ENCODE measurements at places on chromosomes 16 and 17. TPM values are rescaled to one million over a fixed set of nuclear protein-coding genes. Genes with fewer than 3 reads are reported as not detected.

DNA sequence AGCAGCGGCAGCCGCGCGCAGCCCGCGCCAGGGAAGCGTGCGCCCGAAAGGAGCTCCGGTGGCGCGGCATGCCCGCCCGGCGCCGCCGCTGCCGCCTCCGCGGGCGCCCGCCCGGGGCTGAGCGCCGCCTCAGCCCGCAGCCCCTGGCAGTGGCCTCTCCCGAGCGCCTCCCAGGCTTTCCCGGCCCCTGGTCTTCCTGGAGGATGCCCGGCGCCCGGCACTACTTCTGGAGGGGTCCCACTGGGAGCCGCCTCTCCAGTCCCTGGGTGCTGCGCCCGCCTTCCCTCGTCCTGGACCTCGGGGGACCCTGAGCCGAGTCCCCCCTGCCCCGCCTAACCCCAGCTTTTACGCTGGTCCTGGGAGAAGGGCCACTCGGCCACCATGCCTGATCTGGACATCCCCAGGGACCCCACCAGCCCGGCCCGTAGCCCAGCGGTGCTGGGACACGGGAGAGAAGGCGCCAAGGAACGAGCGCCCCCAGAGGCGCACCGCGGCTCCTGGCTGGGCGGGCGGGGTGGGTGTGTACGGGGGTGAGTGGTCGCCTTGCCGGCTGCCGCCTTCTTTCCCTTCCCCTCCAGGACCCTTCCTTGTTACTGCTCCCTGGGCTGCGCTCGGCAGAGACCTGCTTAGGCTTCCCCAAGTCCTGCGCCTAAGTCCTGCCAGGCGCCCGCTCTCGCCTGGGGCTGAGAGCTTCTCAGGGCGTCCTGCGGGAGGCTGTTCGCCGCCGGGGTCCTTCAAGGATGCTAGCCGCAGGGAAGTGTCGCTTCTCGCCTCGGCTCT is 704 bp downstream of the ASIC2 start:
- DNase-seq, result no peak

DNA sequence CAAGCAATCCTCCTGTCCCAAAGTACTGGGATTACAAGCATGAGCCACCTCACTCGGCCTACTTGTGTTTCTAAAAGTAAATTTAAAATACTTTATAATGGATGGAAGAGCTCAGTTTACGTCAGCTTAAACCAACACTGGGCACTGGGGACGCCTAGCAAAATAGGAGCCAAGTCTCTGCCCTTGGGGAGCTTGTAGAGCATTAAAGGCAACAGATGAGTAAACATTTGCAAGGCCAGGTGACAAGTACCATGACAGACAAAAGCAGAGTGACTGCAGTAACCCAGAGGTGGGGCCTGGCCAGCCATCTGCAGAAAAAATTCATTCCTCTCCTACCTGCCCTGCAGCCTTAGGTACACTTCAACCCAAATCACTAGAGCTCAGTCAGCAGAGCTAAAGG is 12.1 kb upstream of the NLK start:
- no peak for DNase-seq

DNA sequence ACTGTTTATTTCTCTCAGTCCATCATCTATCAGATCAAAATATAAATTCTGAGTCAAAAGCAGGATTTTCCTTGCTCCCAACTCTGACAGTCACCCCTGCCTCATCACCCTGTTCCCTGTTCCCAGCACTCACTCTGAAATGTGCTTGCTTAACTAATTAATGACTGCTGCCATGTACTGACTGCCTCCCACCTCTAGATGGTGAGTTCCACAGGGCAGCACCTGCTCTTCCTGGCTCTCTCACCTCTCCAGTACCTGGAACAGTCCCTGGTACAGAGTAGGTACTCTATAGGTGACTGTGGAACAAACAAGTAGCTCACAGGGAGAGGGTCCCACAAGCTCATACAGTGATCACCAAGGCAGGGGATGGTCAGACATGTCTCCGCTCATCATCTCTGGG is 114.3 kb upstream of the C16orf82 start:
- DNase-seq, result no peak

- DNase-seq, result no peak
Observed at GRCh38 chr17:80064696-80065095, 28.3 kb downstream of the CCDC40 start.

DNA sequence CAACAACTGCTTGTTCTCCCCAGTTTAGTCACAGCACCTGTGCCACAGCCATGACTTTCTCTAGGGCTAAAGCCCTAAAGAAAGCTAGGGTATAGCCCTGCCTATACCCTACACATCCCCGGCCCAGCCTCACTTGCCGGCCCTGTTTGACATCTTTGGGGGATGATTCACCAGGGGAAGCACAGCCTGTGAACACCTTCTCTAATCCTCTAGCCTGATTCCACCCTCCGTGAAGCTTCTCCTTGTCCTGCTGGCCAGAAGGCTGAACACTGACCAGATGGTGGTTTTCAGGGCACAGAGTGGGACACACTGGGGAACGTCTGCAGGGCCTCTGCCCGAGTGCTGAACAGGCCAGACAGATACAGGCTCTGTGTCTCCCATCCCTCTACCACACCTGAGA is 6.0 kb downstream of the CLEC16A start:
- no peak for DNase-seq

DNA sequence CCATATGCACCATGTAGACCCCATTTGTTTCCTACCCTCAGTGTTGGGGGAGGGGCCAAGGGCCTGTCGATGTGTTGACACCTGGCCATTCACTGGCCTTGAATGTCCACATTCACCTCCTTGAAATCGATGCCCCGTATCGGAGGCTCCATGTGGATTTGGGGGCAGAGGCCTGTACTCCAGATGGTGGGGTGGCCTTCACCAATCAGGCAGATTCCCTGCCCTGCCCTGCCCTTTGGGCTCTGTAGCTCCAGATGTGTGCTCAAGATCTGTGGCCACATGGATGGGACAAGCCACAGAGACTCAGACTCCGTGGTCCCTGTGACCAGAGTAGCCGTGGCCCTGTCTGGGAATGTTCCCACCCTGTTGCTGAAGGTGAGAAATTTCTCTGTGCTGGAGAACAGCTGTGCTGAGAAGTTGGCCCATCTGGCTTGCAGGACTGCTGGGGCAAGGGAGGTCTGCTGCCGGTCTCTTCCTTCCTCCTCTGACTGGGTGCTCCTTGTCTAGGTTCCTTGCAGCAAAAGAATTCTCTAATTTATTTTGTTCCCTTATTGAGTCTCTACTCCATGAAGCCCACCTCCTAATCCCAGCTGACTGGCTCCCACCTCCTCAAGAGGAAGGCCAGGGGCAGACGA is 221.3 kb downstream of the SEC14L1 start:
- no peak for DNase-seq

- DNase-seq, result no peak
Observed at GRCh38 chr17:53135969-53136368, 686.8 kb upstream of the KIF2B start.

GRCh38 chr16:6573577-6573976 is 759.1 kb upstream of the RBFOX1 start:
- no peak for DNase-seq

DNA sequence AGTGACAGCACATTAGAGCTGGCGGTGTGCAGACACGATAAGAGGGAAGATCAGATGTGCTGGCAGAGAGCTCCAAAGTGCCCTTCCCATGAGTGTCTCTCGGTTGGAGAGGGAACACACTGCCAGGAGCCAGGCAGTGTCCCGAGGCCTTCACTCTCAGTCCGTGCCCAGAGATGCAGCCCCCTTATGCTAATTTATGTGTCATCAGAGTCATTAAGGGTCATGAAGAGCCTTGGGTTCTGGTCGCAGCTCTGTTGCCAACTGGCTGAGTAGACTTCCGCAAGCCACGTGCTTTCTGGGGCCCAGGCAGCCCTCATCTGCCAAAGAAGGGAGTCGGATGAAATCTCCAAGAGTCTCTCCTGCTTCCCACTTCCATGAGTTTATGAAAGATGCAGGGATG is 232.5 kb downstream of the MSI2 start:
- no peak for DNase-seq

CES3 gene
- 6.8 TPM for total RNA-seq

DNA sequence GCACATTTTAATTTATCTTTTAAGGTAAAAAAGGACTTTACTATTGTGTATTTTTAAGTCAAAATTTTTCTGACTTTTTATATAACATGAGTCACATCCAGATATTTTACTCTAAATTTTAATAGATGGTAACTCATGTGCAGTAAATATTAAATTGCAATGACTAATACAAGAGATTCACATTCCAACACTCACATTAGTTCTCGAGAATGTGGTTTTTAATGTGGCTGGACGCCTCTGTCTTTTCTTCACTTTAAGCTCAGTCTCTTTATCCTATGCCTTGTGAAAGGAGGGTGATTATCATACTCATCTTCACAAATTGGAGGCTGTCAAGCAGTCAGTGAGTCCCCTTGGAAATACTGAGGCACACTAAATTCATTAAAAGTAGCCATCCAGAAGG is 315.6 kb downstream of the HS3ST3B1 start:
- no peak for DNase-seq

ARMC7 gene
- total RNA-seq, result 7.0 TPM

GRCh38 chr17:48455791-48456190 is 25.8 kb upstream of the SKAP1 start:
- DNase-seq, result no peak

DNA sequence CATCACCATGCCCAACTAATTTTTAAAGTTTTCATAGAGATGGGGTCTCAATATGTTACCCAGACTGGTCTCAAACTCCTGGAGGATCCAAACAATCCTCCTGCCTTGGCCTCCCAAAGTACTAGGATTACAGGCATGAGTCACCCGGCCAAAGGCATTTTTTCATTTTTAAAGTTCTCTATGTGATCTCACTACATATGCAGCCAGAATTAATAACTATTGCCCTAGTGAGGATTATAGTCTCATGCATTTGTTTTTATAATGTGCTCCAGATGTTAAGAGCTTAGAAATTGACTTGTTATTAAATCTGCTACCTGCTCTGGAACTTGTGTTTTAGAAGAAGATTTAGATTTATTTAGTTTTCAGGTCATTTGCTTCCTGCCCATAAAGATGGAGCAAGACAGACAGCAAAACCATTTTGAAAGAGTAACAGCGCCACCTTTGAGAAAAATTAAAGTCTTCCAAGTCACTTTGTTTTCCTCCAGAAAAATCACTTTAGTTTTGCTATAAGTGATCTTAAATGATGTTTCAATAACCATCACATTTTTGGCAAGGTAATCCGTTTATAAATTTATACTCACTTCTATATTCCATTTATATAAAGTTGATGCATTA is 79.5 kb downstream of the CA4 start:
- DNase-seq, result no peak

GRCh38 chr16:22285080-22285479 is 12.1 kb upstream of the POLR3E start:
- no peak for DNase-seq

DNA sequence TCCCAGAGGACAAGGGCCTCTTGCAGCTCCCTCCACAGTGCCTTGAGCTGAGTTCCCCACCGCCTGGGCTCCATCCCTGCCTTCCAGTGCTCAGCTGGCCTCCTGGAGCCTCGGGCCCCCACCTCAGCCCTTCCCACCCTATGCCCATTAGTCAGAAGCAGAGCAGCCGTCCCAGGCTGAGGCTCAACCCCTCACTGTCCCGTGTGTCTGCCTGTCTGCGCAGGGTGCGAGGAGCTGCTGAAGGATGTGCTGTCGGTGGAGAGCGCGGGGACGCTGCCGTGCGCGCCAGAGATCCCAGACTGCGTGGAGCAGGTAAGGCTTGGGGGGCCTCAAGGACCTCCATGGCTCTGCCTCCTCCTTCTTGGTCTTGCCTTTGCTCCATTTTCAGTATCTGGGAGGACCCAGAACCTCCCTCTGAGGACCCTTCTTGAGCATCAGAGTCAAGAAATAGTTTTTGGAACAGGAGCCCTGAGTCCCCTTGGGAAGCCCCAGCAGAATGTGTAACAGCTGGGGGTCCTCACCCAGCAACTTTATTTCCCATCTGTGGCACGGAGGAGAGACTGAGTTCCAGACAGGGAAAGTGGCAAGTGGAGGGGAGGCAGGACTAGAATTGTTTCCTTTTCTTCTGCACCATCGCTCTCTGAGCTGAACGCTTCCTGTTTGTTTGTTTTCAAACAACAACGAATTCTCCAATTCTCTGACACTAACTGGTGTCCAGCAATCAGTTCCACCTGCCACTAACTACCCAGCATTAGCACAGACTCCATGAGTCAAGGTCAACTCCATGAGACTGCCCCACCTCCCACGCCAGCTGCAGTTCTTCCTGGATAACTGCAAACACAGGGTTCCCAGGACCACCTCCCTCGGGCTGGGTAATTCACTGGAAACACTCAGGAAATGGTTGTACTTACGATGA is 42.6 kb downstream of the RAB11FIP4 start:
- no peak for DNase-seq

CEMP1 gene
- total RNA-seq, result not detected

CNTNAP4 gene
- not detected for total RNA-seq

CCL4 gene
- 65.8 TPM for total RNA-seq

DNA sequence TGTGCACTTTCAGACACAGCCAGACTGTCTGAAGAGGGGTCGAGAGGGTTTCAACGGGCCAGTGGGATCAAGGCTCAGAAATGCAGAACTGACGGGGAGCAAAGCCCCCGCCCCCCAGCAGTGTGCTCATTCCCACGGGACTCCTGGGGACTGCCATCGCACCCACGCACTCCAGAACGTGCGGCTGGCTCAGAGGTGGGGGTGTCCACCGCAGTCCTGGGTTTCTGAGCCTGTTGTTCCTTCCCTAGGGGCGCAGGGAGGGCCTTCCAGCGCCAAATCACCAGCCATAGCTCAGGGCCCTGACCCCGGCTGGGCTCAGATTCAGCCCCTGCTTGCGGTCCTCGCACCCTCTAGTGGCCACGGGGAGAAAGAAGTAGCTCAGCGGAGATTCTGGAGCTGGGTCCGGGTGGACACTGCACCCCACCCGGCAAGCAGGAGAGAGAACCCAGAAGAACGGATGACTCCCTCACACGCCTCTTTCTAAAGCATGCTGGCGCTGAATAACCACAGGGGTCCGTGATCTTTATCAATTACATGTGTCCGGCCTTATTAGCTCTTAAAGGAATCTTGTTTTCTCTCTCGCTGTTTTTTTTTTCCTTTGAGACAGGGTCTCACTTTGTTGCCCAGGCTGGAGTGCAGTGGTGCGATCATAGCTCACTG is 45.0 kb upstream of the USP7 start:
- DNase-seq, result peak; percentile 67

OTOP2 gene
- total RNA-seq, result not detected

CANT1 gene
- 57.0 TPM for total RNA-seq

CBFB gene
- total RNA-seq, result 119 TPM

GRCh38 chr16:83715217-83715920 is 92.4 kb upstream of the HSBP1 start:
- DNase-seq, result no peak

CCL15 gene
- not detected for total RNA-seq

DNA sequence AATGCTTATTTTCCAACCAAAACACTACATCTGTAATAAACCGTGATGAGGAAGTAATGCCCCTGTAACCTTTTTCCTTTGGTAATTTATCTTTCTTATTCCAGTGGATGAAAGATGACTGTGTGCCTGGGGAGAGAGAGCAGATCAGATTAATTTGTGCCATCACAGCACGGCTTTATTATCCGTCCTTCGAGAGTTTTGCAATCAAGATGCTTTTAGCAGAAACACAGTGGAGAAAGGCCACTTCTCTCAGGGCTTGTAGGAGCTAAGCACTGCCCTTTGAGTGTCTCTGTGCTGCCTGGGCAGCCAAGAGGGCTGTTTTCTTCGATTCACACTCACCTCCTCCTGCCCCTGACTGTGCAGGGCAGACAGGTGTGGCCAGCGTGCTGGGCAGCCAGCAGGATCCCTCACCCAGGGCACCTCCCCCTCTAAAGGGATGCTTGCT is 190.2 kb downstream of the PRKCA start:
- DNase-seq, result no peak

- no peak for DNase-seq
Observed at GRCh38 chr17:56173026-56173425, 19.8 kb downstream of the ANKFN1 start.

KRT20 gene
- total RNA-seq, result not detected

- no peak for DNase-seq
Observed at GRCh38 chr16:24990803-24991202, 24.4 kb downstream of the ARHGAP17 start.
